ENCODE measurements at places on chromosomes 2 and 18.

DNA sequence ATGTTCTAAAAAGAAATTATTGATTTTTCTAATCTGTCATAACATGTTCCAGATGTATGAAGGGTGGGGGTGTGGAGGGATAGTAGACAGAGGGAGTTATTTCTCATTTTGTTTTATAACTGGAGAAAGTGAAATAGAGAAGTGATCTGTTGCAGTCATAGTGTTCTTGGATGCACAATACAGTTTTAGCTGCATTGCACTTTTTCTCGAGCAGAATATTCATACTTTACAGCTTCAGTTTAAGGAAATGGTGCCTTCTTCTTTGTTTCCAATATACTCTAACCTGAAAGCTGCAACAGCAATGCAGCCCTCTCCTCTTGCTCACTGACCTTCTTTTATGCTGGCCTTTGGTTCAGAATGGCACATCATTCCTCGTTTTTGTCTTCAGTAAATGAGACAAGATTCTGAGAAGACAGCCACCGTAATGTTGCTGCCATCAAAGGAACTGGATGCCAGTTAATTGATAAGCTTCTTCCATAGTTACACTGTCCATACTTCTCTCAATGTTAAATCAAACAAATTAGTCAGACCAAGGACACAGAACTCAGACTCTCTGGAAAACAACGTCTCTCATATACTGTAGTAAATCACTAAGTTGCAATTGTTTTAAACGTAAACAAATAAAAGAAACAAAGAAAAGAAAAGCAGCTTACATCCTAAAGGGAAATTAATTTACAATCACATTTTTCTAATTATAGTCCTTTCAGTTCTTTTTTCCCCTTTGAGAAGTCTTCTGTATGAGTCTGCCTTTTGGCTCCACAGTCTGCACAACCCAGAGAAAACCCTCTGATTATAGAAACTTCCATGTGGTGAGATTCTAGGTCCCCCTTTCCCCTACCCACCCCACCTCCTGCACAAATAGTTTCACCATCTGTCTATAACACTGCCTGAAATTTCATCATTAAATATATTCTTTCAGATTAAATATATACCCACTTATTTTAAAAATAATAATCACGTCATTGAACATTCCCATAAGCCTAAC lies 97.4 kb upstream of the UGP2 start:
- no peak for DNase-seq

- DNase-seq = no peak
These were observed 1.1 kb upstream of the TMEFF2 start for GRCh38 chr2:192195548-192196418.

- DNase-seq = no peak
These were observed 10.6 kb upstream of the WIPF1 start for GRCh38 chr2:174607989-174608865.

DNA sequence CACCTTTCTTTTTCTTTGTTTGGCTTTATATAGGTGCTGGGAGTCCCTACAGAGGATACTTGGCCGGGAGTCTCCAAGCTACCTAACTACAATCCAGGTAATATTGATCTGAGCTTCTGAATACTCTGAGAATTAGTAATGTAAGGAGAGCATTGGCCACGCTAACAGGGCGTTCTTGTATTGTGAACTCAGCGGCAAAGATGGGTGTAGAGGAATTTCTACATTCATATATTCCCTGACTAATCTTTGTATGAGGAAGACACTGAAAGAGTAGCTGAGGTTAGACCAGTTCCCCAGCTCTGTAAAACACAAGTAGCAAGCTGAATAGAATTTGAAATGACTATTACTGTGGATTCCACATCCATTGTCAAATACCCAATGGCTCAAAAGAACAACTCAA lies 48.5 kb downstream of the CDK15 start:
- DNase-seq = no peak

DNA sequence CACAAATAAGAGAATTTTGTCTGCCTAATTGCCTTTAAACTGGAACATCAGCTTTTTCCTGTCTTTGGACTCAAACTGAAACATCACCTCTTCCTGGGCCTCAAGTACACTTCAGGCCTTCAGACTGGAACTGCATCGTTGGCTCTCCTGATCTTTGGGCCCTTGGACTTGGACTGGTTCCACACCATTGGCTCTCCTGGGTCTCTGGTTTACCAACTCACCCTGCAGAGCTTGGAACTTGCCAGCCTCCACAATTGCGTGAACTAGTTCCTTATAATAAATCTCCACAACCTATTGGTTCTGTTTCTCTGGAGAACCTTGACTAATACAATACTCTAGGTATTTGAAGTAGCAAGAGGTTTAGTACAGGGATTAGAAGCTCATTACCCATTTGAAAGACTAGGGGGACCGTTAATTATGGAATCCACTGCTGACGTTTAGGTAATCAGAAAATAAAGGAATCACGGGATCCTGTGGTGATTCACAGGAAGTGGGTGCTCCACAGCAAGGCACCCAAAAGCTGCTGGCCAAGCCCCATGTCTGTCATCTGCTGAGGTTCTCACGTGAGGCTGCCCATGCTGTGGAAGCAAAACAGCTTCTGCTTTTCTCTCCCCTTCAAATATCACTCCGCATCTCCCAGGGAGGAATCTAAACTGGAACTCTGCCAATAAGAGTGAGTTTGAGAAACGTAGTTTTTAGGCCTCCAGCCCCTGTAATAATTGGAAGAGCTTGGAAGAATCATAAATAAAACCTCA lies 20.0 kb upstream of the SGPP2 start:
- no peak for DNase-seq

DNA sequence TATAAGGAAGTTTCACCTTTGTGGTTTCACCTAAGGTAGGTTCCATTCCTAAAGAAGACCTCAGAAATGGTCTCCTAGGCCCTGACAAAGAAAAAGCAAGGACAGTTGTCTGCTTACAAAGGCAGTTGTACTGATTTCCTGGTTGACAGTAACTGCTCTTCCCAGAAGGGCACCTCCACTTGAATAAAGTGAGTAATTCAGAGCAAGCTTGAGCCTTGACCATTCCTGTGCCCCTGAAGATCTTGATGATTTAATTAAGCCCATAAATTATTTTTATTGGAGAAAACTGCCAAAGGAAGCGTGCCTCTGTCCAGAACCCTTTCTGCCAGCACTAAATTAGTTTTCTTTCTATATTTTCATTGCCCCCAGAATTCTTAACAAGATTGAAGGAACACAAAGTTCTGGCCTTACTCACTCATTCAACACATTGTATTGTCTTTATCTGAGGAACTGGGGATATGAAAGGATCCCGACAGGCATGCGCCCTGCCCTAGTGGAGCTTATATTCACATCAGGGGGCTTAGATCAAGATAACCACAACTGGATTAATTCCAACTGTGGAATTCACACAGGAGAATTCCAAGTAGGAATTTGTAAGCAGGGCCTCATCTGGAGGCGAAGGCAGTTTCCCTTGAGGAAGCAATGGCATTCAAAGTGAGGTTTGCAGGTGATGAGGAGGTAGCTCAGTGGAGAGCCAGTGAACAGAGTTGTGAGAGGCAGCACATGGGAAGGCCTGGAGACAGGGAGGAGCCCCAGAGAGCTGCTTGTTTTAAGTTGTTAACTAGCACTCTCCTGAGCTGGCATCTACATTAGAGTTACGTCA lies 21.2 kb downstream of the PTRHD1 start:
- no peak for DNase-seq

DNA sequence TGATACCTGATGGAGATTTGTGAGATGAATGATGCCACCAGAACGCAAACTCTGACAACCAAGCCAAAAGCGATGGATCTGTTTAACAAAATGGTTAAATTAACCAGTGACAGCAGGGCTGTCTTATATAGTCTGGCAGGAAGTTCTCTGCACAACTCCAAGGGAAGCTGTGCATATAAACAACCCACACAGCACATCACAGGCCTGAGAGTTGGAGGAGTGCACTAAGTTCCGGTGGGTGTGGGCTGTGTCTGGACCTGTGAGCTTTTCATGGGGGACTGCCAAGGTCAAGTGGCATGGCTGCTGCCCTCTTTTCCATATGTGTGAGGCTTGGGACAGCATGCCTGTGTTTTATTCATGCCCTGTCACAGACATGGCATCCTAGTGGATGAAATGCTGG lies 414.6 kb upstream of the TRIB2 start:
- no peak for DNase-seq

GRCh38 chr2:121330921-121331320 lies 45.9 kb upstream of the TFCP2L1 start:
- no peak for DNase-seq

DNA sequence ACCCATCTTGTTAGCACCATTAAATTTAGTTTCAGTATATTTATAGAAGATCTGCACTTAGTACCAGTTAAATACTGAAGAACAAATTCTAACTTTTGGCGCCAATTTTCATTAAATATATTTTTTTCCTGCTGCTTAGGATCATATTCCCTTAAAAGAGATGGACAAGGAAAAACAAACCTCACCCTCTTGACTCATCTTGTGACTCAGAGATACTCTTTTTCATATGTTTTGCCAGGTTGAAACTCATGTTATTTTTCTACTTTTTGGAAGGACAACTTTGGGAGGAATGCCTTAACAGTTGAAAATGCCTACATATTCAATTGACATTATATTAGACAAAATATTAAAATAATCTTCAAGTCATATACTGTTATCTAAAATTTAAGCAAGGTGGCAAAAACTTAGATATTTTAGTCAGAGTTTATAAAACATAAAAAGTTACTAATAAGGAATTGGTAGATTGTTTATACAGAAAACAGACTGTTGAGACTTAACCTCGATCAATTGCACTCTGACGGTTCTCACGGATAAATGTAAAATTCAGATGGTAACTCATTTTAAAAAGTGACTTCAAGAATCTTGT lies 36.2 kb downstream of the PNO1 start:
- DNase-seq = no peak

GRCh38 chr2:65227020-65227455 lies 593 bp upstream of the ACTR2 start:
- no peak for DNase-seq

DNA sequence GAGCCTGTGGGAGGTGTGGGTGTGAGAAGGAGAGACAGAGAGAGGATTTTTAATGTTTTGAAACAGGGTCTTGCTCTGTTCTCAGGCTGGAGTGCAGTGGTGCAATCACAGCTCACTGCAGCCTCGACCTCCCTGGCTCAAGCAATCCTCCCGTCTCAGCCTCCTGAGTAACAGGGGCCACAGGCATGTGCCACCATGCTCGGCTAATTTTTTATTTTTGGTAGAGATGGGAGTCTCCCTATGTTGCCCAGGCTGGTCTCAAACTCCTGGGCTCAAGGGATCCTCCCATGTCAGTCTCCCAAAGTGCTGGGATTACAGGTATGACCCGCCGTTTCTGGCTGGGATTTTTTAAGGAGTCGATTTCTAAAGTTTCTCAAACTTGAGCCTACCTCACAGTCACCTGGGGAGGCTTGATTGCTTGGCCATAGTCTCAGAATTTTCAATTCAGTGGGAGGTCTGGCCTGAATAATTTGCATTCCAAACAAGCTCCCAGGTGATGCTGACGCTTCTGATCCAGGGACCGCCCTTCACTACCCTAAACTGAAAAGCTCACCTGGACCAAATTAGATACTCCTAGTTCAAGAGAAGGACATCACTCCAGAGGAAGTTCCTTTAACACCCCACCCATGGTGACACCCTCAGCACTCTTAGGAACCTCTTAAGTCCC lies 70.8 kb upstream of the SLC1A4 start:
- no peak for DNase-seq

DNA sequence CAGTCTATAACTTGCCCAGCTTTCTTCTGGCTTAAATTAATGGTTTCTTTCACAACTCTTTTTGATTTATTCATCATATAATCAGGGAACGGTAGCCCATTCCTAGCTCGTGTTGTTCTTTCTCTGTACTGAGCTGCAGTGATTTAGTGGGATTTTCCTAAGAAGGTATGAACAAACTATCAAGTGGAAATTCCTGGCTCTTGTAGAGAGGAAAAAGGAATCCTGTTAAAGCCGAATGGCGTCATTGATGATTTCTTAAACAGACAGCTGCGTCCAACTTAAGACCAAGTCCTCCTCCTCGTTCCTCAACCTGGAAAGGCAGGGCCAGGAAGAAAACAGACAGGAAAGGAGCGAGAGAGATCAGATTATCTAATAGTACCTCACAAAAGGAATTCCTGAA lies 69.2 kb upstream of the CABLES1 start:
- no peak for DNase-seq

- no peak for DNase-seq
These were observed 313.6 kb upstream of the MC4R start for GRCh38 chr18:60686142-60686541.

DNA sequence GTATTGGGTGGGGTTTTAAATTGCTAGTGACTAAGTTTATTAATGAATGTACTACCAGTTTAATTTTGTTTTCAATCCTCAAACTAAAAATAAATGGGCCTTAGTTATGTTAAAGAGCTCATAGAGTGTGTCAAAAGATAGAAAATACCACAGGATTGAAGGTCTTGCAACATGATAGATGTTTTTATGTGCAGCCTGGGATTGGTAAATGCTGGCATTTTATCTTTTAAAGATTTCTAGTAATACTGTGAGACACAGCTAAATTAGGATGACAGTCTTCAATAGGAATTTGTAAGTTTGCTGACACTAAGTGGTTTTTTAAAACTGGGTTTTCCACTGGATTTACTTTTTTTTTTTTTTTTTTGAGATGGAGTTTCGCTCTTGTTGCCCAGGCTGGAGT lies 122.3 kb downstream of the HAUS1 start:
- DNase-seq = no peak

DNA sequence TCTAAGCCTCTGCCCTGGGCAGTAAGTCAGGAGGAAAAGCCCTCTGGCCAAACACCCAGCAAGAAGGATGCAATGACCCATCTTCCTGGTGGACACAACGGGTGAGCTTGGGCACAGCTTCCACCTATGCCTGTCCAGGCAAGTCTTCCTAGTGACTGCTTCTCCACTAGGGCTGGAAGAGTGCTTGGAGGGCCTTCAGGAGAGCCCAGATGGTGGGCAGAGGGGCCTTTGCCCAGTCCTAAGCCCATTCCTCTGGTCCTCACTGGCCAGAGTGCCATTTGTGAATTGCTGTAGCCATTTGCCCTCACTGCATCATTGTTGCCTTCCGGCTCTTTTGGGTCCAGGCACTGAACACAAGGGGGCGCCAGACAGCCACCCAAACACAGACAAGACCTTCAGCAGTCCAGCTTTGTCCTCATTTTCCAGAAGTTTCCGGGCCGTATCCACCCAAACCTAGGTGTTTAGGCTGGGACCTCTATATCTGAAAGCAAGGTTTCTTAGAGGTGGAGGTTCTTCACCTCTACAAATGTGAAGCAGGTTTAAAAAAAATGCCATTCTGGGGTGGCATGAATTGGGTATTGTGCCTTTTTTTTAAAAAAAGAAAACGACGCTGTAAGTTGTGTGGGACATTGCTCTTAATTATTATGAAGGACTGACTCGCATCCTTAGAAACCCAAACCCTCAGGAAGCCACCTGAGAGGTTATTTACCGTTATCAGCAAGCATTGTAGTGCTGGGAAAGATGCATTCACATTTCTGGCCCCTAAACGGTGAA lies 29.5 kb downstream of the PAX8 start:
- DNase-seq = peak; percentile 59

- no peak for DNase-seq
These were observed 192.8 kb downstream of the ARHGAP15 start for GRCh38 chr2:143321994-143322393.

- no peak for DNase-seq
These were observed 2.5 kb upstream of the TET3 start for GRCh38 chr2:73982140-73982617.

- no peak for DNase-seq
These were observed 5.3 kb upstream of the NPPC start for GRCh38 chr2:231931481-231931915.

Measured in NCI-H2081 (cell line).